CD4-positive, alpha-beta T cell treated with Interleukin-15 for 4 hours (primary cell): ENCODE measurements at places on chromosomes 4 and X.

DNA sequence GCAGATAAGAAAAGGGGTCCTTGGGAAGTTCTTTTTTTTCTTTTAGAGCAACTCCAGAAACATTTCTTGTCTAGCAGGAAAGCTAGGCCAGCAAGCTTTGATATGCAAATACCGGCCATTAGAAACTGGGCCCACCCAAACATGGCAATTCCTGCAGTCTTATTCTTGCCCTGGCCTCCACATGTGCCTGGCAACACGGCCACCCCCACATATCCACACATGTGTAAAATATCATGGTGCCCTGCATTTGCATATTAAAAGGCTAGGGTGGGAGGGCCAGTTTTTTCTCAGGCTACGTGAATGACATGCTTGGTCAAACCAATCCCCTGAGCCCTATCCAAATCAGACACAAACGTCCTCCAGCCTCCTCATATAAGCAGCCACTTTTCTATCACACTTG lies 171.7 kb upstream of the ZCCHC13 start:
- DNase-seq = no peak

DNA sequence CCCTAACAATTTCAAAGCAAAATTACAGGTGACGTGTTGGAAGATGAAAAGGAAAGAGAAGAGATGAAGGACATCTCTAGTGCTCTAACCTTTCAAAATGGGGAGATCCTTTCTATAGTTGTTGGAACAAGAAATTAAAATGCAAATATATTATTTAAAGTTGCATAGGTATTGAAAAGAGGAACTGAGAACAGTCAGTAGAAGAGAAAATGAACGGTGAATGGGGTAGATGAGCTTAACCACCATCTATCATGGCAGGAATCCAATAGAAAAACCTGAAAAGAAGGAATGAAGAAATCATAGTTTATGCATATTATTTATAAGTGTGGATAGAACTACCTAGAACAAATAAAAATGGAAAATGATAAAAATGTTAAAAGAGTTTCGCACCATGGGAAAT lies 42.0 kb downstream of the ANXA5 start:
- DNase-seq = no peak

GRCh38 chrX:129239371-129239770 lies 283.9 kb downstream of the SMARCA1 start:
- DNase-seq = no peak

GRCh38 chrX:124289443-124289842 lies 43.0 kb upstream of the TEX13D start:
- no peak for DNase-seq

GRCh38 chr4:91127192-91127591 lies 1000.0 kb downstream of the CCSER1 start:
- DNase-seq = no peak

DNA sequence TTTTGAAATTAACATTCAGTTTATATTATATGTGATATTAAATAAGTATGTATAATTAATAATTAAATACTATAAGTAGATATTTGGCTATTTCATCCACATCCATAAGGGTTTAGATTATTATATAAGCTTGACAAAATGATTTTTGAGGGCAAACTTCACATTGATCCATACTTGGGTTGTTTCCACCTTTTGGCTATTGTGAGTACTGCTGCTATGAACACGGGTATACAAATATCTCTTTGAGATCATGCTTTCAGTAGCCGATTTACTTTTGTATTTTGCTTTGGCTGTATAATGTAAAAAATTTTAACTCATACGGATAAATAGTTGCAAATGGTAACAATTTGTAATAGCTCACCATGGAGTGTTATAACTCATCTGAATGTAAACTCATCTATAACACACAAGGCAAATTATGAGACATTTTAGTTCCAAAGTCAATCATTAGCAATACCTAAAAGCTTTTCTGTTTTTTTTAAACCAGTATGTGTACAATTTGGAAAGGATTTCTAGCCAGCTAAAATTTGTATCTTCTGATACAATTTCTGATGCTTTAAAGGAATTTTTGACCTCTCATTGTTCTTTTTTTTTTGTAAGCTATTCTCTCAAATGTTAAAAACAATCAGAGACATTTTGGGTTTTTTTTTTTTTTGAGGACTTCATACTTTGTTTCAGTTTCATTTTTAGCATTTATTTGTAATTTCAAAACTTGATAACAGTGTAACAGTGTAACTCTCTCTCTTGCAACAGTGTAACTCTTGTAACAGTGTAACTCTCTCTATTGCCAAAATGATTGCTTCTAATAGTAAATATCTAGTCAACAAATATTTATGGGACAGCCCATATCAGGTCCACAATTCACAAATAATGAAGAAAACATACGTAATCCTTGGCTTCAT lies 51.8 kb upstream of the ARX start:
- no peak for DNase-seq

DNA sequence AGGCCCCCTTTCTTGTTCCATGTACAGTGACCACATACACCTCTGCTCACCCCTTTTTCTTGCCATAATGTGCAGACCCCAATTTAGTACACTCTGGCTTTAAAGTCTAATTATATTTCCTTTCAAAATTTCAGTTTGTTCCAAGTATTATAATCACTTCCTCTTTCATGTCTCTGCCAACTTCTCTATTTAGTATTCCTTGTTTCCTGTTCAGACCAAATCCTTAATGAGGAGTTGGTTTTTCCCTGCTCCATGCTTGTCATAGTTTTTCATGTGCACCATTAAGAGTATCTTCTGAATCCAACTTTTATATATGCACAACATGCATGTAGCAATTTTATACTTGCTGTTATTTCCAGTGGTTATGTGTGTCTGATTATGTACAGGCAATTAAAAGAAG lies 32.3 kb downstream of the USP53 start:
- DNase-seq = no peak

DNA sequence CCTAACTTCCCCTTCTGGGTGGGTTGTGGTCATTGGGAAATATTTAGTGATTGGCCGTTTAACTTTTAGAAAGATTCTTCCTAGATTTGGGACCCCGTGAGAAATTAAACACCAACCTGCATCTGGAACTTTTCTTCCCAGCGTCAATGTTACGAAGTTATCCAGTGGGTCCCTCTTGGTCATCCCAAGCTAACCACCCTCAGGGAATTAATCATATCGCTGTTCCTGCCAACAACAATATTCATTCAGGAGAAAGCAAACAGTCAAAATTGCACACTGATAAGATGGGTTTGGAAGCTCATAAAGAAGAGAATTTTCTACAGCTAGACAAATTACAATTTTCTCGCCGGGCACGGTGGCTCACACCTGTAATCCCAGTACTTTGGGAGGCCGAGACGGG lies 121.2 kb upstream of the STX18 start:
- no peak for DNase-seq

GRCh38 chrX:21943460-21944135 lies 3.1 kb downstream of the SMS start:
- DNase-seq = no peak
